ENCODE measurements at places on chromosomes 1 and 21.
A peak's percentile ranks its signal among the peaks of the same experiment; 100 is the strongest.

DNA sequence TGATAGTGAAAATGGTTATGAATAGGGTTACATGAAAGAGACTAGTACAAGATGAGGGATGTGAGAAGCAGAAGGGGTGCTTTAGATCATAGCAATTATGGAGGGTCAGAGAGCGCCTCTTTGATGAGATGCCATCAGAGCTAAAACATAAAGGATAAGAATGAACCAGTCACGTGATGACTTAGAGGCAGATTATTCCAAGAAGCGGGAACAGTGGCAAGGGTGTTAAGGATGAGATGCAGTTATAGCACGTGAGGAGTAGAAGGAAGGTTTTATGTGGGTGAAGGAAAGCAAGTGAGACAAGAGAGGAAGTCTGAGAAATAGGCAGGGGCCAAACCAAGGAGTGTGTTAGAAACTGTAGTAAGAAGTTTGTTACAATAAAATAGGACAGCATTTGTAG, 360.1 kb downstream of the DPYD start:
- no peak for DNase-seq
- no peak overlapping the region for H3K27ac ChIP-seq
- no peaks in the 10 kb centered on the region for H3K4me1 ChIP-seq
- no peaks in the 10 kb centered on the region for H3K27me3 ChIP-seq

DNA sequence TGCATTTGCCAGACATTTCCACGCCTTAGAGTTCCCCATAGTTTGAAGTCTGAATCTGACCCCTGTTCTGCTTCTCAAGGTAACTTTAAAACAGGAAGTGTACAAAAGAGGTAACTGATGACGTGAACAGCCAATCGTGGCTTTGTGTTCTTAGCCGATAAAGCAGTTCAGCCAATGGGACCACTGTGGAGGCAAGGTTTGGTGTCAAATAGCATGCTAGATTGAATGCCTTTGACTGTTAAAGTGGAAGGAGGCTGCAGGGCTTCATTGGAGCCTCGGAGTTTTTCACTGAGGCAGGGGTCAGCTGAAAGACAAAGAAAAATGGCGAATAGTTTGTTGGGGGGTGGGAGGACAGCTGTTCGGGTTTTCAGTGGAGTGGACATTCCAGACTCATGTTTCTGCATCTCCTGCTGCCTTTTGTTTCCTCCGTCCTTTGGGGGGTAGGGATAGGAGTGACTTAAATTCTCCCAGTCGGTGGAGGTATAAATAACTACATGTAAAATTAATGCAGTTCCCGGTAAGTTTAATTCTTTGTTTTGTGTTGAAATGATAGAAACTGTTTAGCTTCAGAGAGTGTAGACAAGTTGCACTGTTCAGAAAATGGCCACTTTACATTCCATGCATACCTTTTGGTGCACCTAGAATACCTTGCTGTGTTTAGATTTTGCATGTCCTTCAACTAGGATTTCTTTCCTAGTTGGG, 17.7 kb downstream of the NFYC start:
- no peaks in the 10 kb centered on the region for H3K36me3 ChIP-seq
- H3K4me3 ChIP-seq = peak overlapping the region; percentile 95
- peak overlapping the region; percentile 96 for H3K27ac ChIP-seq
- no peaks in the 10 kb centered on the region for H3K27me3 ChIP-seq
- peaks cover 39% of the 10 kb centered on the region for H3K4me1 ChIP-seq

GRCh38 chr1:34787461-34788420, 5.1 kb upstream of the GJA4 start:
- peaks cover 55% of the 10 kb centered on the region for H3K27me3 ChIP-seq
- peaks cover 26% of the 10 kb centered on the region for H3K4me1 ChIP-seq
- no peak for DNase-seq
- H3K27ac ChIP-seq = peak overlapping the region; percentile 17

DNA sequence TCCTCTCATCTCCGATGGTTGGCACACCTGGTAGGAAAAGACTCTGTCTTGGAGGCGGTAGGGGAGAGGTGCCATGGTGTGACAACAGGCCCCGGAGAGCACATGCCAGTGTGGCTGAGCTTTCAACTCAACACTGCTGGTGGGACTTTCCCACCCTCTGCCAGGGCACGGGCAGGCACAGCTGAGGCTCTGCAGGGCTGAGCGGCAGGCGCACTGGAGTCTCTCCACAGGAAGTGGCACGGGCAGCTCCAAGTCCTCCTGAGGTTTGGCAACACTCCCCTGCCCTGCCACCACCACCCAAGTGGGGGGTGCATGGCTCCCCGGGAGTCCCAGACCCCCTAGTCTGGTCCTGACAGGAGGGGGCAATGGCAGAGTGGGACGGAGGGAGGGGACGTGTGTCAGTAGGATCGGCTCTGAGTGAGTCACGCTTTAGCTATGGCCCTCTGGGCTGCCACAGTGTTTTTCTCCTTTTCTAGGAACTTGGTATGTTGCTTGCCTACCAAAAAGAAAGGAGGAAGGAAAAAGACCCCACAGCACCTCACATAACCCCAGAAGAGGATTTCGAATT, 27.3 kb upstream of the EVA1B start:
- peaks cover 27% of the 10 kb centered on the region for H3K4me1 ChIP-seq
- peak overlapping the region; percentile 75 for H3K27ac ChIP-seq
- H3K36me3 ChIP-seq = peaks cover 5% of the 10 kb centered on the region
- H3K27me3 ChIP-seq = no peaks in the 10 kb centered on the region

- no peak overlapping the region for H3K27ac ChIP-seq
- no peak overlapping the region for H3K4me3 ChIP-seq
- H3K4me1 ChIP-seq = no peaks in the 10 kb centered on the region
- H3K36me3 ChIP-seq = peaks cover 6% of the 10 kb centered on the region
Observed at GRCh38 chr21:31193761-31194160, 150.3 kb downstream of the TIAM1 start.

GRCh38 chr1:30818568-30819243, 61.1 kb upstream of the LAPTM5 start:
- H3K27ac ChIP-seq = peak overlapping the region; percentile 78
- peak overlapping the region; percentile 56 for H3K4me3 ChIP-seq
- no peaks in the 10 kb centered on the region for H3K27me3 ChIP-seq
- no peak for DNase-seq
- no peaks in the 10 kb centered on the region for H3K36me3 ChIP-seq

DNA sequence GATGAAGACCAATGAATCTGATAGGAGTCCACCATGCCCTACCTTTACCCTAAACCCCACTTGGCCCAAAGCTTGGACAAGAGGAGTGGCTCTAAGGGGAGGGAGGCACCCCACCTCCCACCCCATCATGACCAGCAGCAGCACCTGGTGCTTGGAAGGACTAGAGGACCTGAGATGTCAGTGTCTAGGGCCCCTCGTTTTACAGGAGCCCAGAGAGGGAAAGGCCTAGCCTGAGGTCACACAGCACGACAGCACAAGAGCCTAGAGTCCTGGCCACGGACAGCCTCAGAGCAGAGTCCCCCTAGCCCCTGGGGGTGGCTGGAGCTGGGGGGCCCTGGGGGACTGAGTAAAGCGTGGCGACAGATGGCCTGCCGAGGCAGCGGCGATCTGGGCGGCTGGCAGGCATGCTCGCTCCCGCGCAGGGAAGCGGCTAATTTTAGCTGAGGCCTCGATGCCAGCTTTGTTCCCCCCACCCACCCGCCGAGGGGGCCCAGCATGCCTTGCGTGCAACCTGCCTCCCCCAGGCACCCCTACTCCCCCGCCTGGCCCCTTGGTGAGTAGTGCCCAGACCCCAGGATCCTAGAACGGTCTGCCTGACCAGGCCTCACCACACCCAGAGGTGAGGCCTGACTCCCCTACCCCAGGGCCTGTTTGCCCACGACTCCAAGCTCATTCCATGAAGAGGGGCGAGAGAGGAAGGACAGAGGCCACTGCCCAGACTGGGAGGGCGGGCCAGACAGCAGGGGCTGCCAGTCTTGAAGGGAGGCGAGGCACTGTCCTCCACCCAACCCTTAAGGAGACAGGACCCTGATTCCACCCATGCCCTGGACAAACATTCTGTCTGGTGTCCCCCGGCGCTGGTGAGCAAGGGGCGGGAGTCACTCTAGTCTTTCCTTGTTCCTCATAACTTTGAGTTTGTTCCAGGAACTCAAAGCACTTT, 39.0 kb downstream of the AHDC1 start:
- H3K36me3 ChIP-seq = no peaks in the 10 kb centered on the region
- H3K4me3 ChIP-seq = peak overlapping the region; percentile 44
- H3K27ac ChIP-seq = no peak overlapping the region

DNA sequence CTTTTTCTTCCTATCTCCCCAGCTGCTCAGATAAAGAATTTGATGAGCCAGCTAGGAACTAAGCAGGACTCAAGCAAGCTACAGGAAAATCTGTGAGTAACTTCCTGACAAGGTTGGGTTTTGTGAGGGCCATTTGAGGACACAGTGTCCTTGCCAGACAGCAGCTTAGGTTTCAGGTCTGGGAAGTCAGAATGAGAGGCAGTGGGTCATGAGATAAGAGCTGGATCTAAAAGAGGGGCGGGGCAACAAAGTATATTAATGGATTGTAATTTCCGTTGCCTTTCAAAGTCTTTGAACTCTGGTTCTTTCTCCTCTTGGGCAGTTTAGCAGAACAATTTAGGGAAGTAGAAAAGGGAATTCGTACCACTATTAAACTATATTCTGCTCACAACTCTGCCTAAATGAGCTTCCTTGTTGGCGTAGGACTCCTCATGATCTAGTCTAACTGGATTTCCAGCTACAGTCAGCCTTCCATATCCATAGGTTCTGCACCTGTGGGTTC, 16.6 kb downstream of the STX12 start:
- no peak overlapping the region for H3K27ac ChIP-seq
- no peaks in the 10 kb centered on the region for H3K4me1 ChIP-seq
- no peaks in the 10 kb centered on the region for H3K27me3 ChIP-seq
- DNase-seq = no peak

GRCh38 chr1:29849038-29849750, 612.9 kb downstream of the PTPRU start:
- H3K4me3 ChIP-seq = no peak overlapping the region
- H3K27ac ChIP-seq = no peak overlapping the region
- peaks cover 22% of the 10 kb centered on the region for H3K27me3 ChIP-seq
- DNase-seq = peak; percentile 37
- H3K36me3 ChIP-seq = no peaks in the 10 kb centered on the region

DNA sequence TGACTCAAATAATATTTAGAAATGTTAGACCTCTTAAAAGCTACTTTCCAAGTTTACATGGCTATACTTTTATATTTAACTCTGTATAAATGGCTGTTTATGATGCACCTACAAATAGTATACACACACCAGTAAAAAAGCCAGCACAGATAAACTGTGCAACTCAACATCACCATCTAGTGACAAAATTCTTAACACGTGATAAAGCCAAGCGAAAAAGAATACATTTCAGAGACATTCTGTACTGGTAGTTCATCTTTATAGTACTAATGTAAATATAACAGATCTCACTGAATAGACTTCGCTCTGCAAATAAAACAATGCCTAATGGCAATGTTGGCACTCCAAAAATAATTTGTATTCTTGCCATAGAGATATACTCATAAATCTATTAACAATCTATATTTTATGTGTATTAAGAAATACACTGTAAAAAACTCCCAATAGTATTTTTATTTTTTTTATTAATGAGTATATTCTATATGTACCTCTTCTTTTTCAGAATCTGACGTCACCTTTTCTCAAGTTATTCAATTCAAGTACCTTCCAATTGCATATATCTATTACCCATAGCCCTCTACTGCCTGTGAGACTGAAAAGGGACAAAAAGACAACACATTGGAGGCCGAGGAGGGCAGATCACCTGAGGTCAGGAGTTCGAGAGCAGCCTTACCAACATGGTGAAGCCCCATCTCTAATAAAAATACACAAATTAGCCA, 100.2 kb downstream of the DPYD start:
- H3K27me3 ChIP-seq = no peaks in the 10 kb centered on the region
- no peaks in the 10 kb centered on the region for H3K4me1 ChIP-seq
- no peak overlapping the region for H3K4me3 ChIP-seq
- no peak overlapping the region for H3K27ac ChIP-seq

GRCh38 chr1:222288053-222288452, 259.9 kb downstream of the HHIPL2 start:
- no peak overlapping the region for H3K4me3 ChIP-seq
- H3K36me3 ChIP-seq = no peaks in the 10 kb centered on the region
- H3K4me1 ChIP-seq = no peaks in the 10 kb centered on the region
- DNase-seq = no peak
- no peak overlapping the region for H3K27ac ChIP-seq

GRCh38 chr1:230287674-230288315, 138.3 kb downstream of the PGBD5 start:
- H3K27me3 ChIP-seq = peaks cover 10% of the 10 kb centered on the region
- no peaks in the 10 kb centered on the region for H3K4me1 ChIP-seq
- no peak overlapping the region for H3K4me3 ChIP-seq

DNA sequence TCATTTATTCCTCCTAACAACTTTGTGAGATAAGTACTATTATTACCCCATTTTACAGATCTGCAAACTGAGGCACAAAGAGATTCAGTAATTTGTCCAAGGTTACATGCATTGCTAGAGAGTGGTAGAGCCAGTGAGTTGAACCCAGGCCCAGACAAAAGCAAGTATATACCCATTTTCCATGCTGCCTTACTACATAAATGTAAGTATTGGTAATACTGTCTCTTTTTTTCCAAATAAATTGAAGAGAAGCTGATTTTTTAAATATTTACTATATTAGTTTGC, 33.8 kb upstream of the IRF2BP2 start:
- H3K4me1 ChIP-seq = peaks cover 4% of the 10 kb centered on the region
- no peaks in the 10 kb centered on the region for H3K27me3 ChIP-seq
- no peak overlapping the region for H3K27ac ChIP-seq
- no peak for DNase-seq

DNA sequence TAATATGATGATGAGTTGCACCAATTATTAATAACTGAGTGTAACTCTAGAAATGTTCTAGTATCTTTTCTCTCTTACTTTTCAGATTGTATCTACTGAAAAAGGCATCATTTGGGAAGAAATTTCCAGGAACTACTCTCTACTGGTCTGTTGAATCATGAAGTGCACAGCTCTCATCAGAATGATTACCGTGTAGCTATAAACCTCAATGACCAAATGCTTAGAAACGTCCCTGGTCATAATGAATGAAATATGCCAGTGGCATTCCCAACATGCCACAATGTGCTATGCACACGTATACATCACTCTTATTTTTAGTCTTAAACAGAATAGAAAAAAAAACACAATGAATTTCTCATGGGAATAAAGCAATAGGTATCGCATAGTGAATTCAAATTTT, 534.3 kb upstream of the OLFM3 start:
- H3K4me1 ChIP-seq = no peaks in the 10 kb centered on the region
- DNase-seq = no peak
- H3K27me3 ChIP-seq = no peaks in the 10 kb centered on the region
- no peaks in the 10 kb centered on the region for H3K36me3 ChIP-seq

- H3K27me3 ChIP-seq = no peaks in the 10 kb centered on the region
- no peak overlapping the region for H3K4me3 ChIP-seq
- H3K36me3 ChIP-seq = no peaks in the 10 kb centered on the region
- no peak for DNase-seq
- no peak overlapping the region for H3K27ac ChIP-seq
Observed at GRCh38 chr1:154443274-154444013, 38.3 kb downstream of the IL6R start.

- H3K4me1 ChIP-seq = peaks cover 18% of the 10 kb centered on the region
- peaks cover 7% of the 10 kb centered on the region for H3K36me3 ChIP-seq
- DNase-seq = no peak
- H3K27me3 ChIP-seq = no peaks in the 10 kb centered on the region
Observed at GRCh38 chr1:81160696-81161095, 640.0 kb upstream of the ADGRL2 start.

GRCh38 chr1:87584586-87584985, 255.9 kb downstream of the LMO4 start:
- no peaks in the 10 kb centered on the region for H3K27me3 ChIP-seq
- H3K27ac ChIP-seq = no peak overlapping the region
- no peak overlapping the region for H3K4me3 ChIP-seq
- H3K36me3 ChIP-seq = no peaks in the 10 kb centered on the region
- no peak for DNase-seq

GRCh38 chr1:40798366-40799281, 15.0 kb downstream of the KCNQ4 start:
- no peak overlapping the region for H3K27ac ChIP-seq
- H3K4me1 ChIP-seq = peaks cover 29% of the 10 kb centered on the region
- no peak overlapping the region for H3K4me3 ChIP-seq
- no peak for DNase-seq
- H3K27me3 ChIP-seq = no peaks in the 10 kb centered on the region
- H3K36me3 ChIP-seq = no peaks in the 10 kb centered on the region
